ENCODE measurements at places on chromosomes 16 and 17.

DNA sequence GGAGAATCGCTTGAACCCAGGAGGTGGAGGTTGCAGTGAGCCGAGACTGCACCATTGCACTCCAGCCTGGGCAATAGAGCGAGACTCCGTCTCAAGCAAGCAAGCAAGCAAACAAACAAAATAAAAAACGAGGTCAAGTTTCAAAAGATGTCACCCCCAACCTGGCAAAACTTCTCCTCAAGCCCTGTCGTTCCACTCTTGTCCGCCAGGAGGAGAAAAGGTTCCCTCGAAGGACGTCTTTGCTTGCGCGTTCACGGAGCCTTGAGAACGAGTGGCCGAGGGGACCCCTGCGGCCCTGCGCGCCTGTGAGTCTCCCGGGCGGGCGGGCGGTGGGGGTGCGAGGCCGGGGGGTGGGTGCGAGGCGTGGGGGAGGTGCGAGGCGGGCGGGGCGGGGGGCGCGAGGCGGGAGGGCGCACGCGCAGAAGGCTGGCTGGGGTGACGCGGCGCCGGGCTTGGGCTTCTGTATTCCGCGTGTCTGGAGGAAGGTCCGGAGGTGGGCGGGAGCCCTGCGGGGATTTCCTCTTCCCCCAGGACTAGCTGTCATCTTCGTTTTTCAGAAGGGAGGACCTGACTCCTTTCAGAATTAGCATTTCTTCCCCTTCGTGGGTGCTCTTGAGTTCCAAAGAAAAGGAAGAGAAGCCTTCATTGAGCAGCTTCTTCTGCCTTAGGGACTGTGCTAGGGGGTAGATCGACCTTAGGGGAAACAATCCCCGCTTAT lies 3.7 kb downstream of the SLC52A1 start:
- peak; percentile 64 for DNase-seq

GRCh38 chr16:89687092-89687940 lies 827 bp downstream of the CDK10 start:
- DNase-seq, result no peak

- no peak for DNase-seq
These were observed 990 bp downstream of the DOK4 start for GRCh38 chr16:57485091-57485915.

DNA sequence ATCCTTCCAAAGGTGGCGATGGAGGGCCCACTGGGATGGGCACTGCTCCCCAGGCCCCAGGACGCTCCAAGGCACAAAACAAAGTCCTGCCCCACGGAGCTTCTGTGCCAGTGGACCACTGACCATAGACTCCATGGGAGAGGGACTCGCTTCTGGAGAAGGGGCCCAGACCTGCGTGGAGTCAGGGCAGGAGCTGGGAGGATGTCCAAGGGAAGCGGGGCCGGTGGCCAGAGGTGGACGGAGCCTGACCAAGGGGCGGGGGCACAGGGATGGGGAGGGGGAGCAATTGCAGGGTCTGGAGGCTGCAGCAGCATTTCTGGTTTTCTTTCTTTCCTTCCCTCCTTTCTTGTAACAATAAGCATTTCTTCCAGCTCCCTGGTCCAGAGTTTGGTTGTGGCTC lies 14.1 kb downstream of the KCNJ12 start:
- no peak for DNase-seq

DNA sequence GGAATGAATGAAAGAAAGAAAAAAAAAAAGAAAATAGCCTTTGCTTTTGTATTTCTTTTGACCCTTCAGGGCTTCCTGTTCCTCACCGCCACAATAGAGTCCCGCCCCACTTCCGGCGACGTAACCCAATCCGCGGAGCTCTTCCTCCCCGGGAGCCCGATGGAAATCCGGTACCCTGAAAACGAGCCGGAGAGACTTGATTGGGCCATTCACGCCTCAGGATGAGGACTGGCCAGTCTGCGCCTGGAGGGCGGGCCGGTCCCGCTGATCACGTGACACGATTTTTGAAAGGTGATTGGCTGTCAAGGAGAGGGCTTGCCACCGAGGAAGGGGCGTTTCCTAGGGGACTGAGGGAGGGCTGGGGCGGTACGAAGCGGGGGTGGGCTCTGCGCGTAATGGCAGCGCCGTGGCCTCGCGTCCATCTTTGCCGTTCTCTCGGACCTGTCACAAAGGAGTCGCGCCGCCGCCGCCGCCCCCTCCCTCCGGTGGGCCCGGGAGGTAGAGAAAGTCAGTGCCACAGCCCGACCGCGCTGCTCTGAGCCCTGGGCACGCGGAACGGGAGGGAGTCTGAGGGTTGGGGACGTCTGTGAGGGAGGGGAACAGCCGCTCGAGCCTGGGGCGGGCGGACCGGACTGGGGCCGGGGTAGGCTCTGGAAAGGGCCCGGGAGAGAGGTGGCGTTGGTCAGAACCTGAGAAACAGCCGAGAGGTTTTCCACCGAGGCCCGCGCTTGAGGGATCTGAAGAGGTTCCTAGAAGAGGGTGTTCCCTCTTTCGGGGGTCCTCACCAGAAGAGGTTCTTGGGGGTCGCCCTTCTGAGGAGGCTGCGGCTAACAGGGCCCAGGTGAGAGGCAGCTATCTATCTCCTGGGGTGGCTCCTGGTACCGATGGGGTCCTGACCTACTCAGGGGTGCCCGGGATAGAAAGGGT lies at the start of the genes PSME3IP1 and RSPRY1:
Gene PSME3IP1 (minus strand): TSS at position 95 of the 927 bp plus-strand sequence. CDS start 12,185 bp downstream, outside the sequence.
Gene RSPRY1 (plus strand): TSS at position 385 of the 927 bp plus-strand sequence. CDS start 18,330 bp downstream, outside the sequence.
- peak; percentile 92 for DNase-seq

DNA sequence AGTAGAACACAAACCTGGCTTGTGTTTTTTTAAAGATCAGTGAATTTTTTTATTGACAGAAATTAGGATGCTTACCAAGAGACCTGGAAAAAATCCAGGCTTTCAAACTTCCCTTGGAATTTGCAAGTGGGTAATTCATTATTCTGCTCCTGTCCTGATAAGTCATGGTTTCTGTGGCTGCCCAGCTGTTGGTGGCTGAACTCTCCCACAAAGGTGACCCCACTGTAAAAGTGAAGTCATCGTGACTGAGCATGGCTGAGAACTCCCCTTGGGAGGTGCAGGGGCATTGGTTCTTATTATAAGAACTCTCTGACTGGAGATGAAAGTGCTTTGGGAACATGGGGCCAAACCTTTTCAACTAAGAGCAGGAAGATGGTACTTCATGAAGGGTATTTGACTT lies 46.6 kb upstream of the TANC2 start:
- DNase-seq, result no peak

Measured in stimulated activated CD4-positive, alpha-beta T cell treated with anti-CD3 and anti-CD28 coated beads, Interleukin-15, amount 100 ng/mL, for 1 hour (primary cell).